ENCODE measurements at places on chromosomes 12 and 14. TPM values are rescaled to one million over a fixed set of nuclear protein-coding genes. Genes with fewer than 3 reads are reported as not detected.

The PLXNC1 gene
- 0.80 TPM for total RNA-seq

The ERP27 gene
- 0.73 TPM for total RNA-seq

The HIP1R gene
- total RNA-seq, result 77.3 TPM

The CLEC4D gene
- not detected for total RNA-seq

The RPGRIP1 gene
- total RNA-seq, result 0.05 TPM

The ZC2HC1C gene
- total RNA-seq, result 1.3 TPM

The FAR2 gene
- 38.8 TPM for total RNA-seq

The ACRBP gene
- total RNA-seq, result 0.27 TPM

The PPP1R36 gene
- total RNA-seq, result not detected

The HOXC4 gene
- not detected for total RNA-seq

The CLEC7A gene
- total RNA-seq, result not detected

The LRP1-AS gene
- total RNA-seq, result not detected

The KRT71 gene
- total RNA-seq, result not detected

The GXYLT1 gene
- total RNA-seq, result 15.0 TPM

The KIF5A gene
- not detected for total RNA-seq

The PTCSC3 gene
- total RNA-seq, result not detected

The CLEC4C gene
- not detected for total RNA-seq

The CD4 gene
- not detected for total RNA-seq

The LHX5 gene
- not detected for total RNA-seq

The INSM2 gene
- not detected for total RNA-seq

The NFKBIA gene
- total RNA-seq, result 151 TPM

The GARIN6 gene
- not detected for total RNA-seq

The RHOJ gene
- total RNA-seq, result 20.3 TPM

The BTBD6 gene
- total RNA-seq, result 88.0 TPM

The PPP4R3A gene
- 57.7 TPM for total RNA-seq

The HOXC9 gene
- not detected for total RNA-seq

The PWP1 gene
- total RNA-seq, result 179 TPM

The PKP2 gene
- total RNA-seq, result 1.3 TPM

The OVCH1 gene
- not detected for total RNA-seq

The ASCL1 gene
- not detected for total RNA-seq
